ENCODE measurements at places on chromosomes 6 and 20. TPM values are rescaled to one million over a fixed set of nuclear protein-coding genes. Genes with fewer than 3 reads are reported as not detected.

The SFTA2 gene
- not detected for total RNA-seq

DNA sequence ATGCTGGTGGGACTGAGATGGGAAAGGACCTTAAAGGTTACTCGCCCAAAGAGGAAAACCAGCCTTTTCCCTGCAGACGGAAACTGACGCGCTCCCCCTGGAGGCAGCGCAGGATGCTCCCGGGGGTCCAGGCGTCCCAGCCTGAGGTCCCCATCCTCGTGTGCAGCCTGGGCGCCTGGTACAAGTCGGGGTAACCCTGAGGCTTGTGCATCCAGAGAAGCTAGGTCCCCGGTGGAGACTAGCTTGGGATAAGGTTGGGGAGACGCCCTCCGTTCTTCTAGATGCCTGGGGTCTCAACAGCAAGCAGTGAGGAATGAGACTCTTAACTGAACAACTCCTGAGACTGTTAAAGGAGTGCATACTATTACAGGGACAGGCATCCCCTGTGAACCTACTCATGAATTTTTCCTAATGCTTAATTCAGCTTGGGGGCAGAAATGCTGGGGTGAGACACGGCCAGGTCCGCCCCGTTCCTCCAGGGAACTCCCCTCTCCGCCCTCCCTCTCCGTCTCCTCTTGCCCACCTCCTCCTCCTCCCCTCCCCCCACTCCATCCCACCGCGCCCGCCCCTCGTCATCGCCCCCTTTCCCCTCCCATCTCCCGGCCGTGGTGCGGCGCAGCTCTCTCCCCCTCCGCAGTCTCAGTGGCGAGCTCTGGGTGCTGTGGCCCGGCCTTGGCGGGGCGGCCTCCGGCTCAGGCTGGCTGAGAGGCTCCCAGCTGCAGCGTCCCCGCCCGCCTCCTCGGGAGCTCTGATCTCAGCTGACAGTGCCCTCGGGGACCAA, at the start of gene PRSS35:
Gene PRSS35 (plus strand): TSS at position 634 of the 781 bp plus-strand sequence. CDS start 10,908 bp downstream, outside the sequence.
- peak within 1 kb of the TSS; percentile 24 for H3K4me3 ChIP-seq
- H3K27ac ChIP-seq = no peak within 1 kb of the TSS
- H3K4me1 ChIP-seq = peaks cover 9% of the 10 kb centered on the region
- DNase-seq = no peak

- H3K36me3 ChIP-seq = no peaks in the 10 kb centered on the region
- no peak overlapping the region for H3K27ac ChIP-seq
- no peaks in the 10 kb centered on the region for H3K4me1 ChIP-seq
- H3K4me3 ChIP-seq = no peak overlapping the region
These were observed 295.6 kb downstream of the MAFB start for GRCh38 chr20:40393197-40394079.

- H3K36me3 ChIP-seq = no peaks in the 10 kb centered on the region
- H3K4me1 ChIP-seq = no peaks in the 10 kb centered on the region
- H3K4me3 ChIP-seq = no peak overlapping the region
- H3K27ac ChIP-seq = no peak overlapping the region
- H3K27me3 ChIP-seq = no peaks in the 10 kb centered on the region
These were observed 135.8 kb downstream of the MYO6 start for GRCh38 chr6:75884822-75885221.

DNA sequence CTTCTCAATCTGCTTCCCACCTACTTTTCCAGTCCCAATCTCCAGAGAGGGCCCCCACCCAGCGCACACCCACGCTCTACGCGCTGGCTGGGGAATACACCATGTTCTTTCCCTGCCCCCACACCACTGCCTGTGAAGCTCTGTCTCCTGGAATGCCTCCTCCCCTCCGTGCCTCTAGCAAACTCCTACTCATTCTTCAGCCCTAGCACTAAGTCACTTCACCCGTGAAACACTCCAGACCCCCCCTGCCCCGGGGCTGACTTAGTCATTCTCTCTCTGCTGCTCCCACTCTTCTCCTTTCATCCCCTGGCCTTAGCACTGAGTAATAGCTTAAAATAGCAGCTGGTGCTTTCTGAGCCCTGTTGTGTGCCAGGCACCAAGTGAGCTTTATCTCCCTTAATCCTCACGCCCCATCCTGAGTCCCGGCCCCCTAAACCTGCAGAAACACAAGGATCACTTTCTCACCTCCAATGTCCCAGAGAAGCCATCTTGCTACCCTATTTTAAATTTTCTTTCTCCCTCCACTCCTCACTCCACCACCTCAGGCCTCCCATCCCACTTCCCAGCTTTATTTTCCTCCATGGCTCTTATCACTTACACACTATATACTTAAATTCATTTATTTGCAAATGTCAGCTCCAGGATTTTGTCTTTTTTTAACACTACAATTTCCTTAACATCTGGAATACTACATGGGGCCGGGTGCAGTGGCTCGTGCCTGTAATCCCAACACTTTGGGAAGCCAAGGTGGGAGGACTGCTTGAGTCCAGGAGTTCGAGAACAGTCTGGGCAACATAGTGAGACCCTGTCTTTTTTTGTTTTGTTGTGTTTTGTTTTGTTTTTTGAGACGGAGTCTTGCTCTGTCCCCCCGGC, 6.3 kb upstream of the PARD6B start:
- no peaks in the 10 kb centered on the region for H3K36me3 ChIP-seq
- H3K4me3 ChIP-seq = no peak overlapping the region
- no peak for DNase-seq
- H3K4me1 ChIP-seq = no peaks in the 10 kb centered on the region
- peaks cover 2% of the 10 kb centered on the region for H3K27me3 ChIP-seq
- no peak overlapping the region for H3K27ac ChIP-seq

- H3K27ac ChIP-seq = no peak overlapping the region
- H3K27me3 ChIP-seq = no peaks in the 10 kb centered on the region
- no peak for DNase-seq
- H3K36me3 ChIP-seq = no peaks in the 10 kb centered on the region
- no peaks in the 10 kb centered on the region for H3K4me1 ChIP-seq
- no peak overlapping the region for H3K4me3 ChIP-seq
These were observed 553.0 kb downstream of the CD109 start for GRCh38 chr6:74248966-74249365.

The ISM1 gene
- total RNA-seq = not detected

DNA sequence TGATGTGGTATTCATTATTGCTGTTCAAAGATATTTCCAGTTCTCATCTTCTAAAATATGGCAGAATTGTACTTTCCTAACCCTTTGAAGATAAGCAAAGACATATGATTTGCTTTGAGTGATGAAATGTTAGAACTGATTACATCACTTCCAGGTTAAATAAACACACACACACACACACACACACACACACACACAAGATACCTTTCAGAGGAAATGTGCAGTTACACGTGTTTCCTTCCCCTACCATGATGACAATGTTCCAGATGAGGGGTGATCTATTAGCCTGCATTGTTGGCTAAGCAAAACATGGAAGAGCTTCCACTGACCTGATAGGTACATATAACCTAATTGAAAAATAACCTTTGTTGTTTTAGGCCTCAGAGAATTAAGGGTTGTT, 11.7 kb upstream of the FRK start:
- no peak overlapping the region for H3K27ac ChIP-seq
- no peak overlapping the region for H3K4me3 ChIP-seq
- H3K4me1 ChIP-seq = peaks cover 3% of the 10 kb centered on the region
- no peak for DNase-seq
